ENCODE measurements at places on chromosomes 6 and 20.

DNA sequence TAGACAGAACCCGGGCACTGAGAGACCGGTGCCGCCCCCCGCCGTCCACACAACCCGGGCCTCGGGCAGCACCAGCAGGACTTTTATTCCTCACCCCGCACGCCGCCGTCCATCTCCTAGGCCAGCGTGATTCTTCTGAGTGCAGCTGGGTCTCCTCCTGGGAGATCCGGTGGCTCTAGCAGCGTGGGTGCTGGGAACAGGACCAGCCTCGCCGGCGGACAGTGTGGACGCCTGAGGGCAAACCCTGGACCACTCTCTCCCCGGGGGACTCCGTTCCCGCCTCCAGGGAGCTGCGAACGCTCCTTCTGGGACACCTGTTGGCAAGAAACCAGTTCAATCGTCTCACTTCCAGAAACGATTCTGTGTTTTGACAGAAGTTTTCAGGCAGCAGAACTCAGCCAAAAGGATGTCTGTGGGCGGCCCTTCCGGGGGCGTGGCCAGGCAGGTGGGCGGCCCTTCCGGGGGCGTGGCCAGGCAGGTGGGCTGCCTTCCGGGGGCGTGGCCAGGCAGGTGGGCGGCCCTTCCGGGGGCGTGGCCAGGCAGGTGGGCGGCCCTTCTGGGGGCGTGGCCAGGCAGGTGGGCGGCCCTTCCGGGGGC is 130.7 kb downstream of the DLL1 start:
- DNase-seq = no peak

- peak; percentile 48 for DNase-seq
Observed at GRCh38 chr6:138609801-138610430, 110.6 kb upstream of the NHSL1 start.

- DNase-seq = no peak
Observed at GRCh38 chr6:83952830-83953229, 80.7 kb upstream of the MRAP2 start.

- DNase-seq = no peak
Observed at GRCh38 chr20:36317675-36318074, 11.5 kb downstream of the DLGAP4 start.

DNA sequence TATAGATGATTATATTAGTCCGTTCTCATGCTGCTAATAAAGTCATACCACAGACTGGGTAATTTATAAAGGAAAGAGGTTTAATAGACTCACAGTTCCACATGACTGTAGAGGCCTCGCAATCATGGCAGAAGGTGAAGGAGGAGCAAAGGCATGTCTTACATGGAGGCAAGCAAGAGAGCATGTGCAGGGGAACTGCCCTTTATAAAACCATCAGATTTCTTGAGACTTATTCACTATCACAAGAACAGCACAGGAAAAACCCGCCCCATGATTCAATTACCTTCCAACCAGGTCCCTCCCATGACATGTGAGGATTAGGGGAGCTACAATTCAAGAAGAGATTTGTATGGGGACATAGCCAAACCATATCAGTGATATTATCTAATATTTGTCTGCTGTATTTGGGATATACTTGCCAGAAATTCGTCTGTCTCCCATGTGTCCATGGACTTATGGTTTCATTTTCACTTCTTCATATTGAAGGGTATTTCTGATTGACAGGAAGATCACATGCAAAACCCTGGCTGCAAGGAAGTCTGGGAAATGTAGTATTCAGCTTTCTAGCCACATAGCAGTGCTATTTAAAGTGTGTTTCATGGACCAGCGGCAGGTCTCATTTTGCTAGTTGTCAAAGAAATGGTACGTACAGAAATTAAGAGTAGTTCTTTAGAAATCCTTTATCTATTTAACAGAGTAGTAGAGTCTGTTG is 50.5 kb upstream of the PAK5 start:
- no peak for DNase-seq

GRCh38 chr20:57777911-57778310 is 68.1 kb upstream of the PMEPA1 start:
- no peak for DNase-seq

DNA sequence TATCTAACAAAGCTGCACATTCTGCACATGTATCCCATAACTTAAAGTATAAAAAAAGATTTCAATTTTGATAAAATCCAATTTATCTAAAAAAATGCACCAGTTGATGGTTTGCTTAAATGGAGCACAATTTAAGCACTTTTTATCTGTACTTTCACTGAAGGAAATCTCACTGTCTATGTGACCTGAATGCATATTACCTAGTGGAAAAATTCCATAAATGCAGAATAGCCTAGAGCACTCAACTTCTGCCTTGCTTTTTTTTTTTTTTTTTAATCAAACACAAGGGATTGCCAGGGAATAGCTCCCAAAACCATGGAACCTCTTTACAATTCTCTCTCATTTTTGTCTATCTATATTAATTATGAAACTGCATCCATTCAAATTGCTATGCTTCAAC is 80.4 kb downstream of the RFPL4B start:
- DNase-seq = no peak

GRCh38 chr20:58815448-58815847 is 35.3 kb downstream of the GNAS-AS1 start:
- no peak for DNase-seq

- no peak for DNase-seq
Observed at GRCh38 chr6:116011520-116011919, 49.2 kb downstream of the FRK start.

GRCh38 chr20:18005990-18006364 is 37.2 kb downstream of the MGME1 start:
- peak; percentile 9 for DNase-seq

GRCh38 chr6:147677647-147678046 is 169.2 kb downstream of the SAMD5 start:
- DNase-seq = no peak

DNA sequence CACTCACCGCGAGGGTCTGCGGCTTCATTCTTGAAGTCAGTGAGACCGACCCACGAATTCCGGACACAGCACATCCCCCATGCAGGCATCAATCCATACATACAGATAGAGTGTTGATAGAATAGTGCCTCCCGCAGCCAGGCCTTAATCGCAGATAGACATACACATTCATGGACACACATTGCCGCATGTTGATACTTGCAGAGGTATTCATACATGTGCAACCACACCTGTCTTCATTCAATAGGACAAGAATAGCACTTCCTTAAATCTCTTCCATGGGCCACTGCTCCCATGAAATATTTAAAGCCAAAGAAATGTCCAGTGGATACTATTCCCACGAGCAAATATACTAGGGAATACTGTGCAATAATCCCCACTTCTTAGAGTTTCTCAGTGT is 170.5 kb downstream of the FRK start:
- DNase-seq = no peak

DNA sequence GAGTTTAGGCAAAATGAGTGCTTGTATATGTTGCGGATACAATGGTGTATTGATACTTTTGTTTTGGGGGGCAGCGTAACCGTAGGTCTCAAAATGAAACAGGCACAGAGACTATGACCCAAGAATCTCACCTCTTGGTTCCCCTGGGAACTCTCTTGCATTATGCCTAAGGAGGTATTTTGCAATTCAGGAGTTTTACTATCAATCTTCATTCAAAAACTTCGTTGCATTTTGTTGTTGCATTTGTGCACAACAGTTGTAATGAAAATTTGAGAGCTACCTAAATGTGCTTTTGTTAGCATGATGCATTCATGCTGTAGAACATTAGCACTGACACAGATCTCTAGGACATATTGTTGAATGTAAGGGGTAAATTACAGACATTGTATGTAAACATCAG is 18.2 kb downstream of the VTA1 start:
- DNase-seq = no peak

- no peak for DNase-seq
Observed at GRCh38 chr20:38215194-38216182, 45.0 kb downstream of the KIAA1755 start.

DNA sequence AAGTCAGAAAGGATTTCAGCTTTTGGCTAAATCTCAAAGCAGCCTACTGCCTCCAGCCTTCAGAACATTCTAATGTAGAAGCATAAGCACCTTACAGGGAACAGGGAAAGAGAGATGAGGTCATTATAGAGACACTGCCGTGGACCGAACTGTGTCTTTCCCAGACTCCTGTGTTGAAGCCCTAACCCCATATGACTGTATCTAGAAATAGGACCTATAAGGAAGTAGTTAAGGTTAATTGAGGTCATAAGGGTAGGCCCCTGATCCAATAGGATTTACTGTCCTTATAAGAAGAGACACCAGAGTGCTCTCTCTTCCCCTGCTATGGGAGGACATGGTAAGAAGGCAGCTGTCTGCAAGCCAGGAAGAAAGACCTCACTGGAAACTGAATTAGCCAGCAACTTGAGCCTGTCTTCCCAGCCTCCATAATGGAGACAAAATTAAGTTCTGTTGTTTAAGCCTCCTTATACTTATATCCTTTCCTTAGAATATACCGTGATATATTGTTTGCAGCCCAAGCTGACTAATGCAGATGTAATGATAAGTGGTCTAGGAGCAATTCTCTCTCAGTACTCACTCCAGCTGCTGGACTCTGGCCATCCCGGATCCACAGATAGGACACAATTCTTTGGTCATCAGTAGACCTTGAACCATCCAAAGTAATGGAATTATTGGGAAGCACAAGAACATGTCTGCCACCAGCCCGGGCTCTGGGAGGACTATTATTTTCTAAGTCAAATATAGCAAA is 71.4 kb downstream of the ALDH5A1 start:
- no peak for DNase-seq

DNA sequence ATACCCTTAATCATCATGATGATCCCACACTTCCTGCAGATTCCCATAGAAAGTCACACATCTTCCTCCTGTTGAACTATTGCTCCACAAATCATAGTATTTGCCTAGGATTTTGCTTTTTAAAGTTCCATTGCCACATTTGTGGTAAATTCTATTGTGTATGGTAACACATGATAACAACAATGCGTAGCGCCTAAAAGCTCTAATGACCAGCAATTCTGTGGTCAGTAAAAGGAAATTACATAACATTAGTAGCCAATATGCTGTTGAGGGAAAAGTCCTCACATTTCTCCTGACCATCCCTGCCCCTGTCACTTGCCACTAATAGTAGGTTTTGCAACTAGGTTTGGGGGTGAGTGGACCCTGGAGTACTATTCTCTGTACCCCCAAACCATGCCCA is 31.8 kb upstream of the PDE7B start:
- DNase-seq = no peak

DNA sequence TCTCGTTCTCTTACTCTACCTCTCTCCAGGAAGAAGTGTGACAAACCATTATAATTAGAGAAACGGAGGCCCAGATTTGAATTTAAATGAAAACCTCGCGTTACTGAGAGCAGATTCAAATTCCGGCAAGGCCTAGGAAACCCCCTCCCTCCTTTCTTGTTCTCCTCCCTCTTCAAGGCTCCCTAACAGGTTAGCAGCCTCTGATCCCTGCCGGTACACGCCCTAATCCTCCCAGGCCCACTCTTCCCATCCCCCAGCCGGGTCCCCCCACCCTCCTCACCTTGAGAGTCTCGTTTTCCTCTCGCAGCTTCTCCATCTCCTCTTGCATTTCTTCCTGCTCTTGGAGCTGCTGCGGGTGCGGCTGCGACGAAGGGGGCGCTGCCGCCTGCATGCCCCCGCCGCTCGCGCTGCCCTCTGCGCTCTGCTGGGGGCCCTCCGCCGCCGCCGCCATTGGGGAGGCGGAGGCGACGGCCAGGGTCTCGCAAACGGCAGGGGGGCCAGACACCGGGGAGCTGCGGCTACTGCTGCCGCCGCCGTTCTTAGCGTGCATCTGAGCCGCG is 3.8 kb downstream of the MTCL3 start:
- DNase-seq = no peak

DNA sequence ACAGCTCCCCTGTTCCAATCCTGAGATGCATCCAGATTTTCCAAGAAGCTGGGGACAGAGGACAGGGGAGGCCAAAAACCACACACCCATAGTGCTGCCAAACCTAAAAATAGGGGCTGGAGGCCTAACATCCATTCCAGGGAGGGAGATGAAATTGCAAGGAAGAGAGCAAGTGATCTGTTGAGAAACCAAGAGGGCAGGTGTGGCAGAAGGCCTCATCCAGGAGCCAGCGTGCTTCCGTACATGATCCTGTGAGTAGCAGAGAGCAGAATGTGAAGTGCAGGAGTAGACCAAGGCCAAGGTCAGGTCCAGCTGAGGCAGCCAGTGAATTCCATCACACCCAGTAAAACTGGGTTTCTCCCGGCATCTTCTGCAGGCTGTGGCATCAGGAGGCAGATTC is 167.7 kb upstream of the RIN2 start:
- DNase-seq = no peak

GRCh38 chr20:10129749-10130148 is 88.9 kb upstream of the SNAP25 start:
- no peak for DNase-seq

GRCh38 chr6:148342100-148342349 is 613 bp upstream of the SASH1 start:
- no peak for DNase-seq

DNA sequence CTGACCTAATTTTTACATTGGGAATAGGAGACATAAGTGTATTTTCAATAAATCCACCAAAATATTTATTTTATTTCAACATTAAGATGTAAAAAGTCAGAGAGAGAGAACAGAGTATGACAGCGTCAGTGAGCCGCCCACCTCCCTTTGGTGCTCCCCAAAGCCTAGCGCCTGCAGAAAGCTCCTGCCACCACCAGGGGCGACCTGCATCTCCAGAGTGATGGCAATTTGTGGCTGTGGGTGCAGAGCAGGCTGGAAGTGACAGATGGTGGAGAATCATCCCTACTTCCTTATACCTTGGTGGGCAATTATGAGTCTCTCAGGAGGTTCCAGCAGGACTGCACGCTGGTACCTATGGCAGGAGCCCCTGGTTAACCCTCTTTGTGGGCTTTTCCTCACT is 87.3 kb downstream of the PTPRT start:
- no peak for DNase-seq

DNA sequence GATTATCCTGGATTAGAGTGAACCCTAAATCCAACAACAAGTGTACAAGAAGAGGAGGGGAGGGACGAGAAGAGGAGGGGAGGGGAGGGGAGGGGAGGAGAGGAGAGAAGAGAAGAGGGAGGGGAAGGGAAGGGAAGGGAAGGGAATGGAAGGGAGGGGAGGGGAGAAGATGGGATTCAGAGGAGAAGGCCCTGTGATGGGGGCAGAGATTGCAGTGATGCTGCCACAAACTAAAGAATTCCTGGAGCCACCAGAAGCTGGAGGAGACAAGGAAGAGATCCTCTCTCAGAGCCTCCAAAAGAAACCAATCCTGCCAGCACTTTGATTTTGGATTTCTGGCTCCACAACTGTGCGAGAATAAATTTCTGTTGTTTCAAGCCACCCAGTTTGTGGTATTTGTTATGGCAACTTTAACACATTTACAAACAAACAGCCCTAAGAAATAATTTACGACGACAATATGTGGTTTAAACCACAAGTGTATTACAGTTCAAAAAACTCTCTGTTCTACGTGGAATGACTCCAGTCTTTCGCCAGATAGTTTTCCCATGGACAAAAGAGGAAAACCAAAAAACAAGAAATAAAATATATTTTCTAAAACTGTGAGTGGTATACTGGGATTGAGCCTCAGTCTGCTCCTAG is 235.4 kb downstream of the HDGFL1 start:
- no peak for DNase-seq

DNA sequence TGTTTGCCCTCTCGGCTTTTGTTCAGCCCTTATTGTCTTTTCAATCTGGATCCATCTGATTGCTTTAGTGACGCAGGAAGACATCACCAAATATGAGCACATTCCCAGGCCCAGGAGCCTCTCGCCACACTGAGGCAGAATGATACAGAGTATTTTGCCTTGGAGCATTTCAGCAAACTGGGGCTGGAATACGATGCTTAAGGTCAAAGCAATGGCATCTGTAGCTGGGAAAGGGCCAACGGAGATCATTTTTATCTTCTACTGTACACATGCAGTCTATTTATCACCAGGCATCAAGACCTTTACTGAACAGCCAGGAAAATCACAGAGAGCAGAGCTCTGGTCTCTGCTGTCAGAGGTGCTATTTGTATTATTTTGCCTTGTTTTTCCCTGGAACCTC is 655.3 kb downstream of the RNF144B start:
- no peak for DNase-seq
